ENCODE measurements at places on chromosomes 3 and 15.

DNA sequence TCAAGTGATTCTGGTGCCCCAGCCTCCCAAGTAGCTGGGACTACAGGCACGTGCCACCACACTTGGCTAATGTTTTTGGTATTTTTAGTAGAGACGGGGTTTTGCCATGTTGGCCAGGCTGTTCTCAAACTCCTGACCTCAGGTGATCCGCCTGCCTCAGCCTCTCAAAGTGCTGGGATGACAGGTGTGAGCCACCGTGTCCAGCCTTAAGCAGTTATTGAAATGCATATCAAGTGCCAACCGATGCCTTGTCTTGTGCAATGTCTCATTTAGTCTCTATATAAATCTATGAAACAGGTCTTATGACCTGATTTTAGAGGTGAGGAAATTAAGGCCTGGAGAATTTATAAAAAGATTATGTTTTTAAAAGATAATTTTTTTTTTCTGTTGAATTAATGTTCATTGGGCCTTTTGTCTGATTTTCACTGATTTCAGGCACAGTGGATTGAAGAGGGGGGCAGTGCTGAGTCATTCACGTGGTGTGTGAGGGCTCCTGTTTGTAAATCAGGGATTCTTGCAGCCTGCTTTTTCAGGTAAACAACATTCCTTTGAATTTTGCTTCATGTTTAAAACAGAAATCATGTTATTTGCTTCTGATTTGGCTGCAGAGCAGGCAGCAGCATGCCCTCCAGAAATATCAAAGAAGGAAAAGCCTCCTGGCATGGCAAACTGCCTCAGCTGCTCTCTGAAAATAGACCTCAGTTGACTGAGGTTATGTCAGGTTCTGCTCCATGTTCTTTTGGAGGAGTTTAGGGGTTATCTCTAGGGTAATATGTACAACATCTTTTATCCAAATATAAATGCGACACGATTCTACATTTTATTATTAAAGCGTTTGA, 407.0 kb upstream of the RGMA start:
- peak; percentile 36 for DNase-seq

DNA sequence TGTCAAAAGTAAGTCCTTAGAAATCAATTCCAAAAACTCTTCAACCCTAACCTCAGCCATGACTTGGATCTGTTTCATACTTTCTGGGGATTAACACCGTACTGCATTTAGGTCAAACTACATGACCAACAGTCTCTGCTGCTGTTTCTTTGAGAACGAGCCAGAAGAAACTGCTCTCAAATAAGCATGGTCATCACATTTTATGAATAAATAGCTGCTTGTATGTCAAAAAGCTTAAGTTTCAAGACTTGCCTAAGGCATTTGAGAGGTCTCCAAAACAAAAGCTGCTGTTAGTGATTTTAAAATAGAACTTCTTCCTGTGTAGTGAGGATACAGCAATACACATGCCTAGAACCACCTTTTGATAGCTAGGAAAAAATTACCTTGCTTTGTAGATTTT, 166.3 kb upstream of the CHRM5 start:
- DNase-seq = no peak

GRCh38 chr15:101521069-101521468, 31.6 kb upstream of the PCSK6 start:
- DNase-seq = no peak

- DNase-seq = no peak
These were observed 5.2 kb downstream of the HEG1 start for GRCh38 chr3:125050488-125051090.

DNA sequence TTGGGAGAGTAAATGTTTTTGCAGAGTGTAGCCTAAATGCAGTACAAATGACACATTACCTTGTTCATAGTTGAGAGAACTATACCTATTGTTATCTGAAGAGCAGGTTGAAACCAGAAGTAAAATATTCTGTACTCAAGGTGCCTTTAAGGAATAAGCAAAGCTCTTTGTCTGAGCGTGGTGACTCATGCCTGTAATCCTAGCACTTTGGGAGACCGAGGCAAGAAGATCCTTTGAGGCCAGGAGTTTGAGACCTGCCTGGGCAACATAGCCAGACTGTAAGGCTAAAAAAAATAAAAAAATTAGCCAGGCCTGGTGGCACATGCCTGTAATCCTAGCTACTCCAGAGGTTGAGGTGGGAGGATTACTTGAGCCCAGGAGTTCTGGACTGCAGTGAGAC, 2.2 kb upstream of the RNF13 start:
- DNase-seq = no peak

GRCh38 chr15:43930079-43930478, 103.3 kb downstream of the WDR76 start:
- no peak for DNase-seq

All from urothelium cell line (cell line).